ENCODE measurements at places on chromosomes 3 and 15.

- DNase-seq, result no peak
Measured at GRCh38 chr15:56600380-56600779, 132.9 kb downstream of the ZNF280D start.

- no peak for DNase-seq
Measured at GRCh38 chr15:86911022-86911421, 831.4 kb downstream of the AGBL1 start.

GRCh38 chr3:110598847-110599490 lies 472.6 kb upstream of the NECTIN3 start:
- DNase-seq, result no peak

GRCh38 chr3:123735456-123735855 lies 148.7 kb downstream of the MYLK start:
- DNase-seq, result no peak

DNA sequence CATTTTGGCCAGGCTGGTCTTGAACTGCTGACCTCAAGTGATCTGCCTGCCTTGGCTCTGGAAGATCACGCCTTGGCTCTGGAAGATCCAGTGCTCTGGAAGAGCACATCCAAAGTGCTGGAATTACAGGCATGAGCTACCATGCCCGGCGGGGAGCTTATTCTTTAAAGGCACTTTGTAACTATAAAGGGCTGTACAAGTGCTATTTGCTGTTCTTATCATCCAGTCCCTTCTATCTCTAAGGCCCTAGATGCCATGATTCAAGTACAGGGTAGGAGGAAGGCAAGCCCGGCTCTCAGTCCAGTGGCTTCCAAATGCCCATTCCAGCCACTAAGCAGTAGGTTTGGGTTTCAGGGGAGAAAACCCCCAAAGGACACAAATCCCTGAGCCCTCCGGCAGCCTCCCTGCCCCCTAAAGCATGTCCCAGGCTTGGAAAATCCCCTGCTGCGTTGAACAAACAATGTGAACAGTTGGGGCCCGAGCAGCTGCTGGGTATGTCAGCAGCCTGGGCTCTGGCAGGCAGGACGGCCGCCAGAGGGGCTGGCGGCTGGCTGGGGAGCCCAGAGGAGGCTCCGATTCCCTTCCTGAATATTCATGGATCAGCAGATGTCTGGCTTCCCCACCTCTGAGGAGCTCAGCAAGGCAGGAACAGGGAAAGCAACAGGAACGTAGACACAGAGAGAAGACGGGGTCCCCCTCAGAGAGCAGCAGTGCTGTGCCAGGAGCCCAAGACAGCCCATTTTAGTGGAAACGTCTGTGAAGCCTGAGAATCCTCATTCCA lies 7.7 kb downstream of the IGDCC4 start:
- DNase-seq, result no peak

Data from forelimb muscle (tissue), 1 donor.